ENCODE measurements at places on chromosomes 13 and 19.

- peak; percentile 95 for DNase-seq
Measured at GRCh38 chr19:13847407-13848339, 29.3 kb upstream of the NANOS3 start.

DNA sequence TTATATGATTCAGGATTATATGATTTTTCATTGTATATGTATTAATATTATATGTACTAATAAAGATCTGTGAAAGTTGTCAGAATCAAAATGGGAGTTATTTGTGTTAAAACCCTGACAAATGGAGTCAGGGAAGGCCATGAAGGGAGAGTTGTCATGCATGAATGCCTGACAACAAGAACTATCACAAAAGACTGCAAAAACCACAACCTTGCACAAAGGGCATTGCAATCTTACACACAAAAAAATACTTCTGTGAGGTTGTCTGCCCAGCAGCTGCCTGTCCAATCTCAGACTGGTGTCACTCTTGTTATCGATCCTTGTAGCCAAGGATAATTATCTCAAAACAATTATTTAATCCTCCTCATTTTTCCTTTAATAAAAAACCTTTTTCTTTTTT lies 21.2 kb upstream of the RBM26 start:
- DNase-seq: no peak

DNA sequence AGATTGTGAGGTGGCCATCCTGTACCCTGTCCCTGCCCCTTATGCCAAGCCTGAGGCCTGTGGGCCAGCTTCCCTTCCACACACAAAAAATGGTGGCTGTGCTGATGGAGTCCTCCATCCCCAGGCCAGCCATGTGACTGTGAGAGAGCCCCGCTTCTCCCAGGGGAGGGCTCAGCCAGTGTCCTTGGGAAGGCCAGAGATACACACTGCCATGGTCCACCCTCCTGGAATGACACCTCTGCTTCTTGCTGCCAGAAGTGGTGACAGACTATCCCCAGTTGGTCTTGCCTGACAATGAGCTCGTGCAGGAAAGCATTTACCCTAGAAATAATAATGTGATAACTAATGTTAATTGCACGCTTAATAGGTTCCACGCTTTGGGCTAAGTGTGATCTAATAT lies 38.0 kb downstream of the FAM124A start:
- DNase-seq: no peak

DNA sequence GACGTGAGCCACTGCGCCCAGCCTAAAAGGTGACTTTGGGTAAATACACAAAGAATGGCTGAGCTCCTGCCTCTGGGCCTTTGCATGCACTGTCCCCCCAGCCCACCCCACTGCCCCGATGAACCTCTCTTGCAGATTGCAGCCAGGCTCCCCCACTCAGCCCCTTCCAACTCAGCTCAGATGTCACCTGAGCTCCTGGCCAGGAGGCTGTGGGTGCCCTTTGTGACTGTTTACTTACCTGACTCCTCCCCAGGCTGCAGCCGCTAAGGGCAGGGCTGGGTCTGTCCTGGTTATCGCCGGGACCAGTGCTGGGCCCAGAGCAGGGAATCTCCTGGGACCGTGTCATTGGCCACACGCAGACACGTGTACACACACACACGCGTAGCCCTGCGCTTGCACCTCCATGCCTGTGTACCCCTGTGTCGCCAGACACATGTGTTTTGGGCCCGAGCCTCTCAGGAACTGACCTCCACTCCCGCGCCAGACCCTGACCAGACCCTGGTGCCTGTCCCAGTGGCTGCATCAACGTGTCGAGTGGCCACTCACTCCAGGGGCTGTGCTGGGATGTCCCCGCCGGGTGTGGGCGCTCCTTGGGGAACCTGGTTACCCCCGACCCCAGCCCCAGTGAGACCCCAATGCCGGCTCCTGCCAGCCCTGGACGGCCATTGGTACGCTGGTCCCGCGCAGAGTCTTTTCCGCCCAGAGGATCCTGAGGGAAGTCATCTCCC lies 18.7 kb downstream of the EFNA2 start:
- DNase-seq: no peak

DNA sequence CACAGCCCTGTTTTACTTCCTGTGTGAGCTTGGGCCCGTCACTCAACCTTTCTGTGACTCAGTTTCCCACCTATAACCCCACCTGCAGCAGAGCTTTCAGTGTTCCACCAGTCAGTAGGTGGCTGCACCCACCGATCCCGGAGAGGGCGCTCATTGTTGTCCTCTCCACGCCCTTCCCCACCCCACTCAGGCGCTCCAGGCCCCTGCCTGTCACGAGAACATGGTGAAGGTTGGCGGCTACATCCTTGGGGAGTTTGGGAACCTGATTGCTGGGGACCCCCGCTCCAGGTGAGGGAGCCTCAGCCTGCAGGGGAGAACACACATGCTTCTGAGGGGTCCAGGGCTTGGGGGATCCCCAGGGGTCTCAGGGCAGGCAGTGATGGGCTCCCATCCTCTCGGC lies 12.3 kb downstream of the FUZ start:
- no peak for DNase-seq
